GM12892 (cell line): ENCODE measurements at places on chromosomes 12 and 14.

GRCh38 chr14:54109521-54110120 lies 153.0 kb upstream of the BMP4 start:
- DNase-seq, result no peak

DNA sequence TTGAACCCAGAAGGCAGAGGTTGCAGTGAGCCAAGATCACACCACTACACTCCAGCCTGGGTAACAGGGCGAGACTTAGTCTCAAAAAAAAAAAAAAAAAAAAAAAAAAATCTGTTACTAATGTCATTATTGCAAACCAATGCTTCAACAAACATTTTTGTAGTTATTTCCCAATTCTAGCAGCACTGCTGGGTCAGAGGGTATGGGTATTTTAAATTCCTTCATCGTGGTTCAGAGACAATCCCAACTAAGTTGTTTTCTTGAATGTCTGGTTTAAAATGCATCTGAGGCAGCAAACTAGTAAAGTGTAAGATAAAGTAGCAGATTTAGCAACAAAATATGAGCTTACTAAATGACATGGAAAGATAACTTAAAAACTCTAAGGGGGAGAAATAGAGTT lies 65.6 kb downstream of the FERMT2 start:
- DNase-seq, result no peak

DNA sequence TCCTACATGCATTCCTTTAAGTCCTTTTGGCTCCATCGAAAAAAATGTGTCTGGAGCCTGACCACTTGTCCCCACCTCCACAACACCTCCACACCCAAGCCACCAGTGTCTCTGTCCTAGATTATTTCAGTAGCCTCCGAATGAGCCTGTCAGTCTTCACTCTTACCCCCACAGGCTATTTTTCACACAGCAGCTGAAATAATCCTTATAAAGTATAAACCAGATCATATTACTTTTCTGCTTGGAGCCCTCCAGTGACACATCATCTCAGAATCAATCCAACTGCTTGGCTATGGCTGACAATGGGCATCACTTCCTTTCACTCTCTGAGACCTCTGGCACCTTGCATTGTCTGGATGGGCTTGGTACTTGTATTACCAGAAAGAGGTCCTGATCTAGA lies 44.9 kb downstream of the BBS10 start:
- DNase-seq, result no peak

DNA sequence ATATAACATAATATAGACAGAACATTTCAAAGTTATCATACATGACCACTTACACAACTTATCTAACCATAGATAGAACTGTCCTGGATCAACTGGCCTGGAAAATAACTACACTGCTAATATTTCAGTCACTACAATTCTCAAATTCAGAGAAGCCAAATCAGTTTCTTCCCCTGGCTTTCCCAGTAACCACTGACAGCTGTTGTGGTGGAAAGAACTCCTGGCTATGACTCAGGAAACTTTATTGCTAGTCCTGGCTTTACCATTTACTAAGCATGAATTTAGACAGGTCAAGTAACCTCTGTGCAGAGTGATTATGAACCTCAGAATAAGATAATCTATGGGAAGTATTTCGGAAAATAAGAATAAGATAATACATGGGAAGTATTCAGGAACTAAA lies 244.9 kb upstream of the DIO2 start:
- DNase-seq, result no peak

DNA sequence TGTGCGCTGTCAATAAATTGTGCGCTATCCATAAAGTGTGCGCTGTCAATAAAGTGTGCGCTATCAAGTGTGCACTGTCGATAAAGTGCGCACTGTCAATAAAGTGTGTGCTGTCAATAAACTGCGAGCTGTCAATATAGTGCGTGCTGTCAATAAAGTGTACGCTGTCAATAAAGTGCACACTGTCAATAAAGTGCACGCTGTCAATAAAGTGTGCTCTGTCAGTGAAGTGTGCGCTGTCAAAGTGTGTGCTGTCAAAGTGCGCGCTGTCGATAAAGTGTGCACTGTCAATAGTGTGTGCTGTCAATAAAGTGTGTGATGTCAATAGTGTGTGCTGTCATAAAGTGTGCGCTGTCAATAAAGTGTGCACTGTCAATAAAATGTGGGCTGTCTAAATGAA lies 2.9 kb upstream of the CHGA start:
- DNase-seq, result no peak

DNA sequence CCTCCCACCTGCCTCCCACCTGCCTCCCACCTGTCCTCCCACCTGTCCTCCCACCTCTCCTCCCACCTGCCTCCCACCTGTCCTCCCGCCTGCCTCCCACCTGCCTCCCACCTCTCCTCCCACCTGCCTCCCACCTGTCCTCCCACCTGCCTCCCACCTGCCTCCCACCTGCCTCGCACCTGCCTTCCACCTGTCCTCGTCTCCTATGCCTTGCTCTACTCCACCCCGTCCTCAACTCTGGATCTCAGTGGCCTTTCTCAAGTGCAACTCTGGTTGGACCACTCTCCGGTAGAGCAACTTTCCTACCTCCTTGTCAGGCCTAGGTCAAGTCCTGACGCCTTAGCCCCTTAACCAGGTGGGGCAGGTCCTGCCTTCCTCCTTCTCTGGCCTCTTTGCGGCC lies 29.3 kb upstream of the PEX5 start:
- no peak for DNase-seq

- no peak for DNase-seq
Observed at GRCh38 chr12:125744201-125744600, 679.0 kb downstream of the AACS start.

GRCh38 chr14:36256126-36256801 lies 64.2 kb downstream of the MBIP start:
- no peak for DNase-seq

GRCh38 chr14:93304771-93305170 lies 28.1 kb downstream of the BTBD7 start:
- no peak for DNase-seq

GRCh38 chr12:38139456-38139855 lies 177.1 kb upstream of the ALG10B start:
- DNase-seq, result no peak

GRCh38 chr12:131091976-131092691 lies 138.4 kb downstream of the ADGRD1 start:
- no peak for DNase-seq

GRCh38 chr12:128978067-128978466 lies 124.8 kb downstream of the GLT1D1 start:
- no peak for DNase-seq

DNA sequence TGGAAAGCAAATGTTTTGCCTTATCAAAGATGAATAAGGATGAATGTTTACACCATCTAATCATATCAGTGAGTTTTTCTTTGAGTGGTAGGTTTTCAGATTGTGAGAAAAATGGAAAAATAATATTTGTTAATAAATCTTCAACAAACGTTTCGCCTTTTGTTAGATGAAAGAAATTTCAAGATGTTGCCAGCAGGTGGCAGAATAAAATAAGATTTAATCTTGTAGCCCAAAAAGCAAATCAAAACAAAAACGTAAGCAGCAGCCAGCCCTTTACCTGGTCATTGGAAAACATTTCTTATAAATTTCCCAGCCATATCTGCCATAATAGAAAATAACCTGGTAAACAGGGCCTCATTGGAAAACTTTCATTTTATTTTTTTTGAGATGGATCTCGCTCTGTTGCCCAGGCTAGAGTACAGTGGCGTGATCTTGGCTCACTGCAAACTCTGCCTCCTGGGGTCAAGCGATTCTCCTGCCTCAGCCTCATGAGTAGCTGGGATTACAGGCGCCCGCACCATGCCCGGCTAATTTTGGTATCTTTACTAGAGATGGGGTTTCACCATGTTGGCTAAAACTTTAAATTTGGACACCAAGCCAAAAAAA lies 15.4 kb upstream of the TMEM120B start:
- DNase-seq, result no peak

DNA sequence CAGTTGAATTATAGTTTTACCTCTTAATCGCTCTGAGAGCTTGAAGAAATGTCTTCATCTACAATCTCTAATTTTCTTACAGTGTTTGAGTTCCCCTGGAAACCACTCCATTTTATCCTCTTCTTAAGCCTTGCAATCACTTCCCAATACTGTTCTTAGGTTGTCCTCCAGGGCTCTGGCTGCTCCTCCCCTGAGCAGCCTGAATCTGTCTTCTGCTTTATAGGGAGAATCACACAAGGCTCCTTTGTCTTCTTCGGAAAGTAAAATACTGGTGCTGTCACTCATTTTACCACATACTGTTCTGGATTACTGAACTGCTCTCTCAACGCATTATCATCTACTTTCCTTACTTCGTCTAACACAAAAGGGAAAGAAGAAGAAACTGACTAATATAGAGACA lies 133.7 kb downstream of the MDGA2 start:
- no peak for DNase-seq

DNA sequence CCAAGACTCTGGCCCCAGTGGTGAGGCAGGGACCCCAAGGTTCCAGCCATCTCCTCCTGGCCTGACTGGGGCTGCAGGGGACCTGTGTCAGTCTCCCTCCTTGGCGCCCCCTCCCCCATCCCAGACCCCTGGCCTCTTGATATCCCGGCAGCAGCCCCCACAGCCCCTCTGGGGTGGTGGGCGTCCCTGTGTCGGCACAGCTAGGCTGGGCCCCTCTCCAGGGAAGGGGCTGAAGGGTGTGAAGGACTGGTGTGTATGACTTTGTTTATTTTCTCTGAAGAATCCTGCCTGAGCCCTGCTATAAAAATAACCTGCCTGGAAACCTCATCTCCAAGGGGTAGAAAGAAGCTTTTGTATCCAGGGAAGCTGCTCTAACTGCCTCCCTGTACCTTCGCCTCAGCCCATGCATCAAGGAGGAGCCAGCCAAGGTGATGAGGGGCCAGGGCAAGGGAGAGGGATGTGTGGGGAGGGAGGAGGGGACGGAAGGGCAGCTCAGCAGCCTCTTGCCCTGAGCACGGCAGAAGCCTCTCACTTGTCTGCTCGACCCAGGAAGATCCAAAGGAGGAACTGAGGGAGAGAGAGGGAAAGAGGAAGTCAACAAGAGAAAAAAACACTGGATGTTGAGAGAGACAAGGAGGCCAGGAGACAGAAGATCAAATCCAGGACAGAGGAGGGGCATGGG lies 25.4 kb upstream of the COL2A1 start:
- DNase-seq, result no peak
